ENCODE measurements at places on chromosomes 6 and 20.

DNA sequence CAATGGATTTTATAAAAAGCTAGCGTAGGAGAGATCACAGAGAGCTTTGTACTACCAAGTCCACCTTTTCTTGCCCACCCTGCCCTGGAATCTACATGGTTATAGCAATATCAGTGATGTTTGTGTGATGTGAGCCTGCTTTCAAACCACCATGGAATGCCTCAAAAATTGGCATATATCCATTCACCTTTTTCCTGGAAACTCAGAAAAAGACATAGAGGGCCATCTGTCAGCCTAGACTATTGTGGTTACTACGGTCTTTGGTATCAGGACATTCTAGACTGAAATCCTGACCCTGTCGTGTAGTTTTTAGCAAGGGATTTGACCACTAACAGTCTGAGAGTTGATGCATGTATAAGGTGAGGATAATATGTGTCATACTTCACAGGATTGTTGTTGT, 239.6 kb downstream of the GRIK2 start:
- no peak for DNase-seq

- no peak for DNase-seq
These were observed 9.7 kb downstream of the GHRH start for GRCh38 chr20:37251825-37252477.

- DNase-seq = no peak
These were observed 63.0 kb upstream of the TOP1 start for GRCh38 chr20:40965671-40966070.

DNA sequence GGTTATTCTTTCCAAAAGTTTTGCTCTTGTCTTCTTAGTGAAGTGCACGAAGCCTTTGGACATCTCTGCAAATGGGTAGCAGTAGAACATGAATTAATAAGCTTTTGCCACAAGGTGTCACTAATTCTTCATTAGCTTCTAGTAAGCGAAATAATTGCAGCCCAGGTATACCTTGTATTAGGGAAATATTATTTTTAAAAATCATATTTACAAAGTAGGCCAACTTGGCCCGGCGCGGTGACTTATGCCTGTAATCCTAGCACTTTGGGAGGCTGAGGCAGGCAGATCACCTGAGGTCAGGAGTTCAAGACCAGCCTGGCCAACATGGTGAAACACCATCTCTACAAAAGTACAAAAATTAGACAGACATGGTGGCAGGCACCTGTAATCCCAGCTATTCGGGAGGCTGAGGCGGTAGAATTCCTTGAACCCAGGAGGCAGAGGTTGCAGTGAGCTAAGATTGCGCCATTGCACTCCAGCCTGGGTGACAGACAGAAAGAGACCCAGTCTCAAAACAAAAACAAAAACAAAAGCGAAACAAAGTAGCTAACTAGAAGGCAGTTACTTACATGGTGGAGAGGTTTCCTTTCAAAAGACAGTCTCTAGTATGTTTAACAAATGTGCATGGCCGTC, 8.8 kb upstream of the RSPH3 start:
- no peak for DNase-seq

GRCh38 chr20:22623211-22623610, 38.8 kb upstream of the FOXA2 start:
- DNase-seq = no peak

- no peak for DNase-seq
These were observed 379.4 kb upstream of the MAN1A1 start for GRCh38 chr6:119728935-119729334.

- no peak for DNase-seq
These were observed 11.2 kb upstream of the PYGB start for GRCh38 chr20:25236450-25237304.

DNA sequence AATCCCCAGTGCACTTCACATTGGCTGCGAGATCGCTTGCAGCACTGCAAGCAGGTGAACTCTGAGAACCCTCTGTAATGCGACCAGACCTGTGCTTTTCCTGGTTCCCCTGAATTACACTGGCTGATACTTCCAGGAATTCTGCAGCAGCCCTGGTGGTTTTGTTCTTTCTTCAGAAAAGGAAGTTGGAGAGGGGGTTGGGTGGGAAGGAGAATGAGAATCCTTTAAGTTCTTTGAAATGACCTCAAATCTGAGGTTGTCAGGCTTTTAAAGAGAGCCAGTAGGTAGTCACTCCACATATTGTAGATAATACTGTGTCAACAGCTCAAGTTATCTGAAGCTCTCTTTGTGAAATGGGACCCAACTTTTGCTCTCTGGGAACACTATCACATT, 62.4 kb downstream of the GCNT2 start:
- no peak for DNase-seq

DNA sequence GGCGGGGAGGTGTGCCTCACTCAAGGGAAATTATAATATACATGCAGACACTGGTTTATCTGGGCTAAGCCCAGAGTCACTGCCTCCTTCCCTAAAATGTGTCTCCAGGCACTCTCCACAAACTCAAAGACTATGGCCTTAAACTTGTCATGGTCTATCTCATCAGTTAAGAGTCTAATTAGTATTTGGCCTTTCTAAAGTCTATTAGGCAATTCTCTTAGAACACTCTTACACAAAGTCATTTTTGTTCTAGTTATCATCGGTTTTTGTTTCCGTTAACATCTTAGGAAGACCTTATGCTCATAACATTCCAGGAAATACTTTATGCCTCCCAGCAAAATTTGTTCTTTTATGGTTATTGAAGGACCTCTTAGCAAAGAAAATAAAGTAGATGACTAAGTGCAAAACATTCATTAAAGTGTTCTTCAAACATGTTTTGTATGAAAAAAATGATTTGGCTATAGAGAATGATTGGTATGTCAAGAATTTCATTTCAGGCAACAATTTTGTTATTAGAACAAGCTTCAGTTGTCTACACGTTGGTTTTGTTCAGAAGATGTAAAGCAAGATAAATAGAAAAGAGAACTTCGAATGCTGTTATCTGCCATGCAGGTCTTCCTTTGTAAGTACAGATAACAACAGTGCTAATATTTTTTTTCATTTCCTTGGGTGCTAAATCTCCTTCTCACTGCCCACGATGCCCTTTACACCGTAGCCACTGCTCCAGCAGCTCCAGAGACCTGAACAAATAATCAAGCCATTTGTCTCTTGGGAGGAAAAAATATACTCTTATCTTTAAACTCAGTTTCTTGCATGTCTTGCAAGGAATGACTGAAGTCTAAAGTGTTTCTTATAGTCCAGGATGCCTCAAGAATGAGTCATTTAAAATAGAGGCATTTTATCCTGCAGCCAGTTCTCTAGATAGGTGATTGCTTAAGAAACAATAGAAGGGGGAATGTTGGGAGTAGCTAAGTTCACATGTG, 170.4 kb downstream of the HTR1B start:
- no peak for DNase-seq

- no peak for DNase-seq
These were observed 13.6 kb upstream of the CEP85L start for GRCh38 chr6:118665011-118665410.

- no peak for DNase-seq
These were observed 47.5 kb downstream of the EYA4 start for GRCh38 chr6:133288662-133289061.

- no peak for DNase-seq
These were observed 97.3 kb upstream of the MAFB start for GRCh38 chr20:40786336-40786735.

GRCh38 chr20:24100370-24101011, 111.9 kb upstream of the GGTLC1 start:
- peak; percentile 2 for DNase-seq

- no peak for DNase-seq
These were observed 17.0 kb upstream of the PXDC1 start for GRCh38 chr6:3768502-3768901.

DNA sequence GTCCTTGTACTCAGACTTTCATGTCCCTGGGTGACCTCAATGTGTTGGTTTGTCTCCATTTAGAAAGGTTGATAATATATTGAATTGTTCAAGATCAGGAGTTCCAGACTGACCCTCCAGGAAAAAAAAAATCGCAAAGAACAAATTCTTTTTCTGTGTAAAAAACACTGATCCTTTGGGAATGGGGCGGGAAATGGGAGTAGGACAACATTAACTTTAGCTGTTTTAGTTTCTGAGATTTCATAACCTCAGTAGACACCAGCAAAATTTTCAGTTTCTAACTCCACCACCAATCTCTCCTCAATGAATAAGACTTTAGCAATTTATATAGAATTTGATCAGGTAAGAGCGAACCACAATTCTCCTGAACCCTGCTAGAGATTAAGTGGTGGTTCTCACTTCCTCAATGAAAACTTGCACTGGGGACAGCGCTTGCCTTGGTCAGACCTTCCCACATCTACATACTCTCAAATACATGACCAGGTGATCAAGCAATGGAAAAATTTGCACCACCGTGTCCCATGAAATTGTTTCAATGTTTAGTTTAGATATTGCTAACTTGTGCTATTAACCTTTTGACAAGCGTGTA, 231.2 kb upstream of the PLN start:
- no peak for DNase-seq

DNA sequence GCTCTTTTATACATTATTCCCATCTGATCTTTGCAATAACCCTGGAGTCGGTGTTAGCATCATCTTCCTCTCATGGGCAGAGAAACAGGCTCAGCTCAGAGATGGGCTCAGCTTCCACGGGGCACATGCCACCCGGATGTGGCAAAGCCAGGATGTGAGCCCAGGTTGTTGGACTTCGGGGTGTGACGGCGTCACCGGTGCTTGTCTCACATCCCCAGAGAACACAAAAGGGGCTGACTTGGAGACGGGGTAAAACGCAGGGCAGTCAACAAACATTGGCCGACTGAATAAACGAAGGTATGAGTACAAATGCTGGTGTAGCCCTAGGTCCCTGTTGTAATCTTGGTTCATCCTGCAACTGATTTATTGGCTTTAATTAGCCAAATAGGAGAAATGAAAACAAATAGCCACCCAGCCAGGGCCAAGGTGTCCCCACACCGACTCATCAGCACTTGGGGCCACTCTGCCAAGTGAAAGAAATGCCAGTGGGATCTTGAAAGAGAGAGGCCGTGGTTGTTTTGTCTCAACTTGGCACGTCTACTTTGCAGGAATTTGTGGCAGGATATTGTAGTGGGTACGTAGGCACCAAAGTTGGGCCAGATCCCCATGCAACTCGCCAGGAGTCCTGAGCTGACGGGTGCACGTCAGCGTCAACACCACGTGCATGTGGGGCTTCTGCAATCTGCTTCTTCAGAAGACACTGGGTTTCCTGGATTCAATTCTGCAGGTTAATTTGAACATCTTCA, 42.8 kb downstream of the APCDD1L start:
- no peak for DNase-seq

DNA sequence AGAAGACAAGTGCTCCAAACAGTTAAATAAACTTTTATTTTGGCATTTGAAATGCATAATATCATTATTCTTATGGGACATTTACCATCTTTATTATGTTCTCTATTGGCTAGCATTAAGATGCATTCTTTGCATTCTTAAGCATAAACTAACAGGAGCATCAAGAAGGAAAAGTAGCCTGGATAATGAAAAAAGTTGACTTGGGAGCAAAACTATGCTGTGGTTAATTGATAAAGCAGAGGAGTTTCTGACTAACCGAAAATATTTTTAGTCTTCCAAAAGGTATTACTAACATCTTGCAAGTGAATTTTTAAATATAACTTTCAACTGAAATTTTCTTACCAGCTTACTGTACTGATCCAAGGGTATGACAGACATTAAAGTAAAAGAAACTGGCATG, 140.3 kb downstream of the FLRT3 start:
- DNase-seq = no peak

- DNase-seq = no peak
These were observed 756 bp upstream of the RBCK1 start for GRCh38 chr20:407133-407952.

DNA sequence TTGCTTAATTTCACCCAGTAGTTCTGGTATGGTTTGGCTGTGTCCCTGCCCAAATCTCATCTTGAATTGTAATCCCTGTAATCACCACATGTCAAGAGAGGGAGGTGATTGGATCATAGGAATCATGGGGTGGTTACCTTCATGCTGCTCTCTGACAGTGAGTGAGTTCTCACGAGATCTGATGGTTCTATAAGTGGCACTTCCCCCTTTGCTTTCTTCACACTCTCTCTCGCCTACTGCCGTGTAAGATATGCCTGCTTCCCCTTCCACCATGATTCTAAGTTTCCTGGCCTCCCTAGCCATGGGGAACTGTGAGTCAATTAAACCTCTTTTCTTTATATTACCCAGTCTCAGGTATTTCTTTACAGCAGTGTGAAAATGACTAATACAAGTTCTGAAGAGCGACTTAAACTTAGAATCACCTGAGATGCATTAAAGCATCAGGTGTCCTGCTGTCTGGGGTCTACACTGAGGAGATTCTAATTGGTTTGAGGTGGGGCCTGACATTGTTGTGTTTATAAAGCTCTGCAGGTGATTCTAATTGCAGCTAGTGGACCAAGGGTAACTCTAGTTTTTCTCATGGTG, 82.1 kb upstream of the DTNBP1 start:
- DNase-seq = no peak

DNA sequence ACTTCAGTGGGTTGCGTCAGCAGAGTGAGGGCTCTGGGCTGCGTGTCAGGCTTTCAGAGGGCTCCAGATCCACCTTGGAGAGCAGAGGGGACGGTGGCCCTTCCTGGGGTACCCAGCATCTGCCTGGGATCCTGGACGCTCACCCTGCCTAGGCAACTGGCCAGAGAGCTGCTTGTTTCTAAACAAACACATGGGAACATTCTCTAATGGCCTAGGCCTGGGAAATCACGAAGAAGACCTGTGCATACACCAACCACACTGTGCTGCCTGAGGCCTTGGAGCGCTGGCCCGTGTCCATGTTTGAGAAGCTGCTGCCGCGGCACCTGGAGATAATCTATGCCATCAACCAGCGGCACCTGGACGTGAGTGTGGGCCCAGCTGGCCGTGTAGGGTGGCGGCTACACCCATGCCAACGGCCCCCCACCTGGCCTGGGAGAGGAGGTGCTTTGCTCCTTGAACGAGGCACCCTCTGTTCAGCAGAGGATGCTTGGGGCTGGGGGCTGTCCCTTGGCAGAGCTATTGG, 32.2 kb downstream of the PYGB start:
- DNase-seq = no peak

- no peak for DNase-seq
These were observed 149.4 kb downstream of the DHX35 start for GRCh38 chr20:39111359-39112177.

DNA sequence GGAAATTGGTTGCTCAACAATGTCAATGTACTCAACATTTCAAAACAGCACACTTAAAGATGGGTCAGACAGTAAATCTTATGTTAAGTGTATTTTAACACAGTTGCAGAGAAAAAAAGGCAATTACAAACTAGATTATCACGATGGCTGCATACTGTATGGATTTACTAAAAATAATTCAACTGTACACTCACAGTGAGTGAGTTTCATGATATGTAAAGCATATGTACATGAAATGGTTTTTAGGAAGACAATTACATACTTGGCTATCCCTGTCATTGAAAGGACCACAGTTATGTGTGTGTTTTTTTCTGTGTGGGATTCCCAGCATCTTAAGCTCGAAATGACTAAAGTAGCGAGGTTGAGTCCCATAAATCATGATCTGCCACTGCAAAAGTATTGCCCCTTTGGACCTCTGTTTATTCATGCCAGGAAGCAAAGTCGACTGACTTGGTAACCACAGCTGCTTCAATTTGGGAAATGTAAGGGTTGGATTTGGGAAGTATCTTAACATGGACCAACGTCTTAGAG, 5.5 kb upstream of the SALL4 start:
- no peak for DNase-seq

Measured in activated naive CD8-positive, alpha-beta T cell treated with anti-CD3 and anti-CD28 coated beads, Interleukin-2, amount 50 U/mL, for 16 hours (primary cell).